ENCODE measurements at places on chromosomes 2 and 18. TPM values are rescaled to one million over a fixed set of nuclear protein-coding genes. Genes with fewer than 3 reads are reported as not detected.

Gene RBKS
- total RNA-seq: 1.6 TPM

Gene SH3YL1
- 7.8 TPM for total RNA-seq

Gene HRH4
- total RNA-seq: not detected

Gene WDR7
- total RNA-seq: 24.0 TPM

Gene KCNIP3
- 5.9 TPM for total RNA-seq

Gene RESP18
- not detected for total RNA-seq

Gene AMER3
- not detected for total RNA-seq

Gene CRYBA2
- not detected for total RNA-seq

Gene GCA
- 14.3 TPM for total RNA-seq

Gene SERPINB5
- total RNA-seq: not detected

Gene CHRNA1
- 0.43 TPM for total RNA-seq

Gene HMSD
- total RNA-seq: not detected

Gene COBLL1
- total RNA-seq: 21.1 TPM

Measured in right atrium auricular region (tissue), 2 donors.